ENCODE measurements at places on chromosomes 6 and 20. TPM values are rescaled to one million over a fixed set of nuclear protein-coding genes. Genes with fewer than 3 reads are reported as not detected.

- DNase-seq = no peak
These were observed 10.4 kb downstream of the ADTRP start for GRCh38 chr6:11767978-11768756.

- DNase-seq = peak; percentile 27
These were observed 1.8 kb downstream of the FOXF2 start for GRCh38 chr6:1390946-1391799.

DNA sequence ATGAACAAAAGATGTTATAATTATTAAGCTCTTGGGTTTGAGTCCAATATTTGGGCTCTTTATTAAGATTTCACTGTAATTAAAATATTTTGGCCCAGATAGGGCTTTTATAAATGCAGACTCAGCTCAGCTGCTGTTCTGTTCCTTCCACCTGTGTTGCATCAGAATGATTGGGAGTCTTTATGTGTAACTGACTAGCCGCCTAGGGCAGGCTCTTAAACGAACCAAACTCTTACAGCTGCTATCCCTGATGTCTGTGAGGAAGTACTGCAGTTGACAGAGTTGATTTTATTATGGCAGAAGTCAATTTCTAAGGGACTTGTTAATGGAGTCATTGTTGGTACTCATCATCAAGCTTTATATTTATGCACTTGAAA lies 144.7 kb downstream of the MYO6 start:
- peak; percentile 6 for DNase-seq

DNA sequence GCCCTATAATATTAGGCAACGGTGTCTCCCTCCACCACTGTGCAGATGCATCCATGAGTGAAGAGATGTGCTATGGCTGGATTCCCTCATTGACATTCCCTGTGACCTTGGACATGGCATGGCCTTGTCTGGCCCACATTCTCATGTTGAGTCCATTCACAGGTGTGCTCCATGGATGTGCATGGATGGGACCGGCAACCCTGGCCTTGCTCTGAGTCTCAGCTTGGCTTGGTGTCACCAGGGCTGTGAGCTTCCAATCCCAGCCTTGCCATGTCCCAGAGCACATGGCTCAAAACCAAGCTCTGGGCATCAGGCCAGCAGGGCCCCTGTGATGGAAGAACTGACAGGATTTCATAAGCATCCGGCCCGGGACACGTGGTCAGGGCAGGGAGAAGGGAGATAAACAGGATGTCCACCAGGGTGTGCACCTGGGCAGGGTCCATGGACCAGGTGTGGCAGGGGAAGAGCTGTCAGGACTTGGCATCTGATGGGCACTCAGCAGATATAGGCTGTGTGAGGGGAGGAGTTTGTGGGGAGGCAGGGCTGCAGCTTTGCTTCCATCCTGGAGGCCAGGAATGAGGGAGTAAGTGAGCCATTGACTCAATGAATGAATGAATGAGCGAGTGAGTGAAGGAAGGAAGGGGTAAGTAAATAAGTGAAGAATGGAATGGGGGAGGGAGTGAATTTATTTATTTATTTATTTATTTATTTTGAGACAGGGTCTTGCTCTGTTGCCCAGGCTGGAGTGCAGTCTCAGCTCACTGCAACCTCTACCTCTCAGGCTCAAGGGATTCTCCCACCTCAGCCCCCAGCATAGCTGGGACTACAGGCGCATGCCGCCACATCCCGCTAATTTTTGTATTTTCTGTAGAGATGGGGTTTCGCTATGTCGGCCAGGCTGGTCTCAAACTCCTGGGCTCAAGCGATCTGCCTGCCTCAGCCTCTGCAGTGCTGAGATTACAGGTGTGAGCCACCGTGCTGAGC lies 15.7 kb downstream of the NRSN2 start:
- DNase-seq = peak; percentile 95

DNA sequence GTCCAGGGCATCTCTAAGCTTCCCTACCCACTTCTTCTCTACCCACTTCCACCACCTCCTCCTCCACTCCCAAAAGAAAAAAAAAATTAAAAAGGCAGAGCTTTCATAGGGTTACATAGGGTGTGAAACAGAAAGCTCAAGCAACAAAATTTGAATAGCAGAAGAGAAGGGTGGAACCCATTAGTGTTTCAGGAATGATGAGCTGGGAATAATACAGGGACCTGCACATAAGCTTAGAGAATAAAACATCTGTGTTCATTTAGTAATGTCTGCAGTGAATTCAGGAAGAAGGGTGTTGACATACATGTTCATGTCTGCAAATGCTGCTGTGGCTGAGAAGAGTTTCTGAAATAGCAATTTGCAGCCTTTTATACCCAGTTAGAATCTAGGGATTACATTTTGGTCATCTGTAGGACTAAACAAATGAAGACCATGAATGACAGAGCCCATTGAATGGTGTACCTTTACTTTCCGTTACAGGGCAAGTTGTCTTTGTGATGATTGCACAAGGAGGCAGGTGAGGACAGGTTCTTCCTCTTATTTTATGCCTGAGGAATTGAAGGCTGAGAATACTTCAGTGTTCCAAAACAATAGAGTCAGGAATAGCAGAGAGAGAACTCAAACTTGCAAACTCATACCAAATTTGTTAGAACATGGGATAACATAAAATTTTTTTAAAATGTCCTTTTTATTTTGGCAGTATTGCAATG lies 975.1 kb downstream of the TFAP2A start:
- no peak for DNase-seq

DNA sequence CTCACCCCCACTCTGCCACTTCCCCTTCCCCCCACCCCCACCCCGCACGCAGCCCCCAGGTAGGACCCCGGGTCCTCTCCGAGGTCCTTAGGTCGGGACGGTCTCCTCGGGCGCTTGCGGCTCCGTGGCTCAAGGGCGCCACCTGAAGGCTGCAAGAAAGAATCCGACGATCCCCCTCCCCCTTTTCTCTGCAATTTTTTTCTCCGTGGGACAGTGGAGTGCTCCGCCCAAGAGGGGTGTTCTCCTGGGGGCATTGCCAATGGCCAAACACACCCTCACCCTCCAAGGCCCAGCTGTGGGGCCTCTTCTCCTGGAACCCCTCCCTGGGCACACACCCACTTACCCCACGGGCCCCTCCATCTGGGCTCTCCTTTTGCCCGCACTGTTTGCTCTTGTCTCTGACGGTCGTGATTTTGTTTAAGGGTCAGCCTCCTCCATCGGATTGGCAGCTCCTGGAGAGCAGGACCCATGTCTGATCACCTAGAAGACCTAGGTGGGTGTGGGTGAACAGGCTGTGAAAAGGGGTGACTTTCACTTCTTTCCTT lies 1.1 kb upstream of the TMEM74B start:
- peak; percentile 78 for DNase-seq

DNA sequence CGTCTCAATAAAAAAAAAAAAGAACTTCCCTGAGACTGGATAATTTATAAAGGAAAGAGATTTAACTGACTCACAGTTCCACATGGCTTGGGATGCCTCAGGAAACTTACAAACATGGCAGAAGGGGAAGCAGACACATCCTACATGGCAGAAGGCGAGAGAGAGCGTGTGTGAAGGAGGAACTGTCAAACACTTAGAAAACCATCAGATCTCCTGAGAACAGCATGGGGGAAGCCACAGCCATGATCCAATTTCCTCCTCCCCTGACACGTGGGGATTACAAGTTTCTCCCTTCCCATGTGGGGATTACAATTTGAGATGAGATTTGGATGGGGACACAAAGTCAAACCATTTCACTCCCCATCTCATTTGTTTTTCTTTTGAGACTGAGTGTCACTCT lies 46.6 kb upstream of the TFAP2C start:
- no peak for DNase-seq

- no peak for DNase-seq
These were observed 28.8 kb upstream of the MYLK2 start for GRCh38 chr20:31790401-31790800.

- no peak for DNase-seq
These were observed 107.0 kb downstream of the SYNDIG1 start for GRCh38 chr20:24576447-24576846.

- DNase-seq = peak; percentile 96
These were observed 45.5 kb downstream of the ANKS1A start for GRCh38 chr6:34934516-34934915.

- DNase-seq = no peak
These were observed 420.9 kb upstream of the PLCB4 start for GRCh38 chr20:8647961-8648441.

DNA sequence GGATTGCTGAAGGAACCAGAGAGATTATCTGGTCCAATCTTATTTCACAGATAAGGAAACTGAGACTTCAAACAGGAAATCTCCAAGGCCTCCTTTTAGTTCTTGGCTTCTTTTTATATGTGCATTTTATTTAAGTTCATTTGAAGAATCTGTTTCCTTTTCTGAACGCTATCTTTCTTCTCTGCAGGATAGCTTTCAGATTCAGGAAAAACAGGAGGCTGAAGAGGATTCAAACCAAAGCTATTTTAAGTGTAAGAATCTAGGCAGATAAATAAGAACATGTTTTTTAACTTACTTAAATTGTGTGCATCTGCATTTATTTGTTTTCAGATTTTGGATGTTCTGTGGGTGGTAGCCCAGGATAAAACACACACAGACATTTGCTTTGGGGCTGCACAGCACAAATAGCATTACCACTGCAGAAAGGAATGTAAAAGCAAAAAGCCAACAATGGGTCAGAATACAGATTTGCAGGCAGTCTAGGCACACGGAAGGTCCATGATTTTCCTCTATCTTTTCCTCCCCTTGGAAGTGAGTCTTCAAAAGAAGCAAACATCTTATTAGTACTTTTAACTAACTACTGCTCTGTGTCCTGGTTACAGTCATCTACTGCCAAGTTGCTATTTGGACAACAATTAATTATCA lies 188.8 kb upstream of the TBX18 start:
- DNase-seq = no peak

DNA sequence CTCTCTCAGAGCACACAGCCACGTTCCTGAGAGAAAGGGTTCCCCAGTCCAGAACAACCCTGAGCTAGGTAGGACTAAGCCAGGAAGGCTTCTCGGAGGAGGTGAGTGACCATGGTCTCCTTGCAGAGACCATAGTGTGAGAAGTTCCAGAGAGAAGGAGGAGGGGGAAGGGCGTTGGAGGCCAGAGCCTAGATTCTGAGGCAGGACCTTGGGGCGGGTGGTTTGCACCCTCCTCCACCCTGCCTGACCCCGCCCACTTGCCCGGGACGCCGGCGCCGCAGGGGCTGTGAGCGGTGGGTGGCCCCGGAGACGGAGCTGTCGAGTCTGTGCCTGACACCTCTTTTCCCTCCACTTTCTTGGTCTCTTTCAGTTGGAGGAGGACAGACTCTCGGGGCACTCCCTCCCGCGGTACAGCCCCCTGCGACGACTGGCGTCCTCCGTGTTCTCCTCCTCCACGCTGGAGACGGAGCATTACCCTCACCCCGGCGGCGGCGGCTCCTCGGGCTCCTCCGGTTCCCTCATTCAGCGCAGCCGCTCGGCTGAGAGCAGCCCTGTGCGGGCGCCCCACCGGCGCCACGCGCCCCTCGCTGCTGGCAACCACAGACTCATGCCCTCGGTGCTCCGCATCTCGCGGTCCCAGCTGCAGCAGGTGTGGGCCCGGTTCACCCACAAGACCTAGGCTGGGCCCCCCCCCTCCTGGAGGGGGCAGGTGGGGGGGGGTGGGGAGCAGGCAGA lies 26.2 kb downstream of the TTBK1 start:
- DNase-seq = no peak

- DNase-seq = no peak
These were observed 142.2 kb downstream of the WDR27 start for GRCh38 chr6:169559592-169559991.

DNA sequence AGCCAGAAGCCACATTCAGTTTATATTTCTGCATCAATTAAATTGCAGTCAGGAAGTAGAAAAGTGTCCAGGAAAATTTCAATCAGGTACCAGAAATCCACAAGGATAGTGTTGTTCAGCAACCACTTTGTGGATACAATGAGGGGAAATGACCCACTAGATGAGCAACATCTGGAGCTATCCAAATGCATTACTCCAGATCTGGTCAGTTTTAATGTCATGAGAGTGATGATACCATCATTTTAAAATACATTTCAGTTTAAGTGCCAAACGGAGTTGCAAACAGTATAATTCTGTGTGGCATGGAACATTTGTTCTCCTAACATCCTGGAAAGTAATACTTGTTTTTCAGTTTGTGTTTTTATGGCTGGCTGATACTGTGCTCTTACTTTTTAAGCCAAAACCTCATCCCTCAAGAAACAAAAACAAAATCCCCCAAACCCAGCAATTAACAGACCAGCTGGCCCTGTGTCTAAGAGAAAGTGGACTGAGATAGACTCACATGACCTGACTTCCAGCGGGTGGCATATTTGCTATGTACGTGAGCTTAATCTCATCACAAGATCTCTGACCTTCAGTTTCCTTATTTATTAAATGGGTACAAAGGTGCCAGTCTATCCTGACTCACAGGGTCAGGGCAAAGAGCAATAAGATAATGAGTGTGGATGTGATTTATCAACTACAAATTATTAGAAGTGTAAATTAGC lies 58.8 kb upstream of the CNKSR3 start:
- no peak for DNase-seq

- no peak for DNase-seq
These were observed 19.6 kb upstream of the PKHD1 start for GRCh38 chr6:52106994-52107393.

GRCh38 chr6:167073679-167074274 lies 49.1 kb upstream of the CCR6 start:
- no peak for DNase-seq

GRCh38 chr20:10715035-10715434 lies 41.2 kb upstream of the JAG1 start:
- DNase-seq = no peak

DNA sequence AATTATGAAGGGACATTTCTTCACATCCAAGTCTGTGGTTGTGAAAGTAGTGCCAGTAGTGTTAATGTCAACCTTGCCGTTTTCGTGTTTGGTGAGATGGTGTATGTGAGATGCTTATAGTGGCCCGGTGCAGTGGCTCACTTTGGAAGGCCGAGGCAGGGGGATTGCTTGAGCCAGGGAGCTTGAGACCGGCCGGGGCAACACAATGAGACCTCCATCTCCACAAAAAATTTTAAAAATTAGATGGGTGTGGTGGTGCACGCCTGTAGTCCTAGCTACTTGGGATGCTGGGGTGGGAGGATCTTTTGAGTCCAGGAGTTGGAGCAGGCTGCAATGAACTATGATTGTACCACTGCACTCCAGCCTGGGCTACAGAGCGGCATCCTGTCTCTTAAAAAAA lies 37.4 kb downstream of the PNLDC1 start:
- no peak for DNase-seq

DNA sequence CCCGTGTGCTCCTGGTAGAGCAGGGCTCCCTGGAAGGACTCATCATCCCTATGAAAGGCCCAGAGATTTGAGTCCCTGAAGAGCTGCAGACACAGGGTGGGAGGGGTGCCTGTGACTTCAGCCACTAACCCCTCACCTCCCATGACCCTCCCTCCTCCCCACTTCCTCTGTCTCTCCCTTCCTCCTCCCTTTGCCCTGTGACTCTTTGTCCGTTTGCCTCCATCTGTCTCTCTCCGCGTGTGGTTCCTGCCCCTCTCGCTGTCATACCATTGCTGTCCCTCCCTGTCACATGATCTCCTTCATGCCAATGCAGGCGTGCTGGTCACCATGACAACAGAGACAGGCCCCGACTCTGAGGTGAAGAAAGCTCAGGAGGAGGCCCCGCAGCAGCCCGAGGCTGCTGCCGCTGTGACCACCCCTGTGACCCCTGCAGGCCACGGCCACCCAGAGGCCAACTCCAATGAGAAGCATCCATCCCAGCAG lies 19.0 kb downstream of the EPB41L1 start:
- DNase-seq = peak; percentile 29

- DNase-seq = no peak
These were observed 27.1 kb downstream of the C20orf173 start for GRCh38 chr20:35502352-35502751.

Gene GPR6
- not detected for polyA plus RNA-seq

Gene NNAT
- polyA plus RNA-seq = 1.1 TPM

Gene SLC22A16
- not detected for polyA plus RNA-seq

Gene CALHM6
- 1.9 TPM for polyA plus RNA-seq

Gene TREM2
- polyA plus RNA-seq = not detected

Gene SLC22A2
- polyA plus RNA-seq = not detected

Gene UBD
- not detected for polyA plus RNA-seq

Gene RAB32
- 19.0 TPM for polyA plus RNA-seq

Data from cardiac muscle cell (in vitro differentiated cells and primary cell).